ENCODE measurements at places on chromosomes 5 and 9.

DNA sequence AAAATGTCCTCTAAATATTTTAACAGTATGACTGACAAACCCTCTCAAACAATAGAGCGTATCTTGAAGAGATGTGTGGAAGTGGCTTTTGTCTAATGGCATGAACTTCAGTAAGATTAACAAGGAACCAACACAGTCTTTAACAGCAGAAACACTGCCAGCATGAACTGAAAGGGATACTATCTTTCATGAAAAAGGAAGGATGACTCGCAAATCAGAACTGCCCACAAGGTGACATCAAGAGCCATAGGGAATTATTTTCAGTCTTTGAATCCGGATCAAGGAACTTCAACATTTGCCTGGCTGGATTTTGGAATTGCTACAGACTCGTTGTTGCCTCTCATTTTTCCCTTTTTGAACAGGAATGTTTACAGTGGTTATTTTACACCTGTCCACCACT is 5.1 kb upstream of the HEXB start:
- no peak for DNase-seq

DNA sequence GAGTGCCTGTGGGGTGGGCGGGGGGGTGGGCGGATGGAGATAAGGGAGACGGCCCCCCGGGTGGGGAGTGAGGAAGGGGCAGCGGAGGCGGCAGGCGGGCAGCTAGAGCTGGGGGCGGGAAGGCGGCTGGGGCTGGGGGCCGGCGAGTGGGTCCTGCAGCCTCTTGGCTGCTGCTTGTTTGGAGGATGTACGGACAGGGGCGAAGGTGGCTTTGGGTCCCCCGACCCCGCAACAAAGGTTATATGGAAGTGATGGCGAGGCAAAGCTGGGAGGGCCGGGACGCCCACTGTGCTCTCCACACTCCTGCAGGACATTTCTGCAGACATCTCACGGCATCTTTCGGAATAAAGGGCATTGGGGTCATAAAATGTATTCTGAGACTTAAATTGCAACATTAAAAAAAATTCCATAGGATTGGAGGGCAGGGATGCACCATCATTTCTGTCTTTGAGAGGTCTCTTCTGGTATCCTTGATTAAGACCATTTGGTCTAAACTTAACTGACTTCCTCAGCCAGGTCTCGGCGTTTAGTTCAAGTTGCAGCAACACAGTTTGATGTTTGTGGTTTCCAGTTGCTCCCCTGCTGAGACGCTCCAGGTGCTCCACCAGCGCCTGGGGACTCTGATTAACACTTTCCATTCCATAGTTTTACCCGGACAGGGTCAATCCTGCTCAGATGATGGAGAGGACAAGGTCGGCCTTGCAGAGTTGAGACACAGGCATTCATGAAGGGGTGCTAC is 101.6 kb upstream of the SSBP2 start:
- no peak for DNase-seq

GRCh38 chr5:34706084-34706483 is 50.0 kb downstream of the RAI14 start:
- no peak for DNase-seq

GRCh38 chr9:138103849-138104206 is 226.2 kb downstream of the CACNA1B start:
- no peak for DNase-seq

- no peak for DNase-seq
Measured at GRCh38 chr5:10106806-10107205, 142.9 kb downstream of the ATPSCKMT start.

DNA sequence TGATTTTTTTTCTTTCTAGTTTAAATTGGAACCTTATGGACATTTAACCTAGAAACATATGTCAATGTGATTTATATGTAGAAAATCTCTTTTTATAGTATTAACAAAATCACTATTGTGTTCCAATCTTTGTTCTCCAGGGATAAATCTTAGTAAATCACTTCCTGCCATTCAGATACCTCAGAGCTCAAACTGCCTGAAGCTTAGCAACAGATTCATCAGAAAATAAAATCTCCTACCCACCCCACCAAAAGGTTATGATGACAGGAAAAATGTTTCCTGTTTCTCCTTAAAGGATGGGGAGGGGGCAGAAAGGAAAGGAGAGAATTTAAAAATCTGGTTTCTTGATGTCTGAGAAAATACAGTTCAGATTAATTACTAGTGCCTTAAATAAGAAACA is 105.0 kb upstream of the TUT7 start:
- DNase-seq = no peak

DNA sequence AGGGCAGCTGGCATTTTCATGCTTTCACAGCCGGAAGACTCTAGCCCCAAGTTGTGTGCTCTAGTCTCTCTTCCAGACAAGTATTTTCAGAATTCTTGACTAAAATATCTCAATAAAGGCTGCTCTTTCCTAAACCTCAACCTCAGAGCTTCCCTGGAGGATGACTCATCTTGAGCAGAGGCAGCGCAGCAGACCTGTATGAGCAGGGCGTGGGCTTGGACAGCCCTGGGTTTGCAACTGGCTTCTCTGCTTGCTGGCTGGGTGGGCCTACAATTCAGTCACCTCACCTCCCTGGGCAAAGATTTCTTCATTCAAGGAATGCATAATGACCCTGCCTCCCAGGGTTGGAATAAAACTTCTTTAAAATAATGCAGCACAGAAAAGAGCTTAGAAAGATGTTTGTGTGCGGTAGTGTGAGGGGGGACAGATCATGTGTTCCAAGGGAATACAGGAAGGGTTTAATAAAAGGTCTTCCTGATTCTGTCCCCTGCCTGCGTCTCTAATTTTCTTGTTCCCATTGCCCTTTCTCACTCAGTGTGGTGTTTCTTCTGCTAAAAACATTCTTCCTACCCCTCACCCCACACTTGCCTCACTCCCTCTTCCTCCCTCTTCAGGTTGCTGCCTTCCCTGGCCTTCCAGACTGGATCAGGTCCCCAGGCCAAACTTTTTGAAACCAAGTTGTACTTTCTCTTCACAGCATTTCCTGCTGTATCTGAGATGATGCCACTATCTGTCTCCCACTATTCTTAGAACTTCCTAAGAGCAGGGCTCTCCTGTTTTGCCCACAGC is 39.4 kb upstream of the MAP1B start:
- DNase-seq = no peak

DNA sequence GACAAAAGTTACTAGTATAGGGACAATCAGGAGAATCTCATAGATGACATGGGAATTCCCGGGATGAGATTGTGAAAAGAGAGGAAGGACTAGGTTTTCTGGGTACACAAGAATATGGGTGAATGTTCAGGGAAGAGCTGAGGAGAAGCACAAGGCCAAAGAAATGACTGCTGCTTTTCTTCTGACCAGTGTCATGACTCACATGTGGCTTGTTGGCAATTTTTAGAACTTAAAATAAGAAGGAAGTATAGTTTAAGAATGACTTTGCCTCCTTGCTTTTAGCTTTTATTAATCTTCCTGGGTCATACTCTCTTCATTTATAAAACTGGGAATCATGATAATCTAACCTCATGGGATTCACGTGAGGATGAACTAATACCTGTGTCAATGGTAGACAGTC is 652.4 kb upstream of the MEF2C start:
- no peak for DNase-seq

DNA sequence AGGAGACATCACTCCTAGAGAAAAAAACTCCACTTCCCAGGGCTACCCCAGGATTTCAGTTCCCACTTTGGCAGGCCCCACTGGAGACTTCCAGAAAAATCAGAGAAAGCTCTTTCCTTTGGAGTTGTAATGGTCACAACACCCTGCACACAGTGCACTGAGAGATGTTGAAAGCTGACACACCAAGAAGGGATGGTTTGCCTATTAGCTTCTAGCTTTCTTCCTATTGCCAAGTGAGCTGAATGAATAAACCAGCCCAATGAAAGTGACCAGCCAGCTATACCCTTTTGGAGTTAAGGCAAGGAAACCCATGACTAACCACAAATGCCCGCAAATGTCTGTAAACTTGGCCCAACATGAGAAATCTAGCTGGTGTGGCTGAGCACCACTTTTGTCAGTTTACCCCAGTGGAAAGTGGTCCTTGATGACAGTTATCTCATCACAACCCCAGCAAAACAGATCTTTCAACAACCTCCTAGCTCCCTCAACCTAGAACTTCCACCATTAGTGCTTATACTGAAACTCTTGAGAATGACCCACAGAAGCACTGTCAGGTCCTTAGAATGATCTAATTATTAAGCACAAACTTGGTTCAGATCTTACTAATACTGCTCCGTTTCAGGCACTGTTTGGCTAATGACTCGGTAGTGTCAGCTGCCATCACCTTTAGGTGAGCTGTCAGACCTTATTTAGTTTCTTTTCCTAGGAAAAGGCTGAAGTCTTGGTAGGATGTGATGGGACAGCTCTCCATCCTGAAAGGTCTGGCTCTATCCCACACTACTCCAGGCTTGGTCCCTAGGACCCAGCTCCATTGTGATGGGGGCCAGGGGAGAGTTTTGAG is 11.2 kb downstream of the IRF1 start:
- no peak for DNase-seq

DNA sequence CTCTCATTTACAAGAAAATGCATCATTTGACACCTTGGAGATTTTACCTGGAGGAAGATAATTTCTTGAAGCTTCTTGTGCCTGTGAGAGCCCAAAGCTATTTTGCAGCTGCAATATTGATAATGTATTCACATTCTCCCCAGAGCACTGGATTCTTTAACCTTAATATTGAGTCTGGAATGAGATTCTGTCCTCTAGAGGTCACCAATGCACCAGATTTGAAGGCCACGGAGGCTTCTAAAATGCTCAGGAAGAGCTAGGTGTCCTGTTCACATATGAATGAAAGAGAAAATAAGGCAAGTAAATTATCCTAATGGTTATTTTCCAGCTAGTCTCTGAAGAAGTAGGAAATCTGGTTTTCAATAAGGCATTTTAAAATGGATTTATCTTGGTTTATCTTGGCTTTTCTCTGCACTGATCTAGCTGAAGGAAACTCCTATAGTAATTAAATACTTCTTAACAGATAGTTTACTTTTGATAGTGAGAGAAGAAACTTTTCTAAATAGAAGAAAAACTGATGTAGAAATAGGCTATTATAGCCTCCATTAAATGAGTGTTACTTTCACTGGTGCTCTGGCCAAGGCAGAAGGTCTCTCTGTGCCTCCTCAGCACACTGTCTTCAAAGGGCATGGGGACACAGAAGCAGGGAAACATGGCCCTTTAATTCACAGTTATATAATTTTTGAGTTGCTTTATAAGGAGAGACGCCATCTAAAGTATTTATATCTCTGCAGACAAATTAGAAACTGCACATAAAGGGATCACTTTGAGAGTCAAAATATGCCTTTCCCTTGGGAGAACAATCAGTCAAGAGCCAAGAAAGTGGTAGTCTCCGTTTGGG is 297.0 kb upstream of the ACTBL2 start:
- no peak for DNase-seq

DNA sequence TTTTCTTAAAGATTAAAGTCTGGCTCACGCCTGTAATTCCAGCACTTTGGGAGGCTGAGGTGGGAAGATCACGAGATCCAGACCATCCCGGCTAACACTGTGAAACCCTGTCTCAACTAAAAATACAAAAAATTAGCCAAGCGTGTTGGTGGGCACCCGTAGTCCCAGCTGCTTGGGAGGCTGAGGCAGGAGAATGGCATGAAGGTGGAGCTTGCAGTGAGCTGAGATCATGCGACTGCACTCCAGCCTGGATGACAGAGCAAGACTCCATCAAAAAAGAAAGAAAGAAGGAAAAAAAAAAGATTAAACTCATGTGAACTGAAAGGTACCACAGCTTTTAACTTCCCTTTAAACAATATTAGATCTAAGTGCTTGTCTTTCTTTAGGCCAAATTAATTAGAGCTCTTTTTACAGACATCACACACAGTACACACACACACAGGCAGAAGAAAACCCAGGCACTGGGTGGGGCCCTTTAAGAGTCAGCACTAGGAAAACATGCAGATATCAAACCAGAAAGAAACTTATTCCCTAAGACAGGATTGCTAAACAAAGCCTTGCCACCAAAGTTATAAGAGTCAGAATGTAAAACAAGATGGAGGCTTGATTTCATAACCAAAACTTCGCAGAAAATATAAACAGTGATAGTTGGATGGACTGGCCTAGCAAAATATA is 29.3 kb upstream of the UHRF2 start:
- no peak for DNase-seq

DNA sequence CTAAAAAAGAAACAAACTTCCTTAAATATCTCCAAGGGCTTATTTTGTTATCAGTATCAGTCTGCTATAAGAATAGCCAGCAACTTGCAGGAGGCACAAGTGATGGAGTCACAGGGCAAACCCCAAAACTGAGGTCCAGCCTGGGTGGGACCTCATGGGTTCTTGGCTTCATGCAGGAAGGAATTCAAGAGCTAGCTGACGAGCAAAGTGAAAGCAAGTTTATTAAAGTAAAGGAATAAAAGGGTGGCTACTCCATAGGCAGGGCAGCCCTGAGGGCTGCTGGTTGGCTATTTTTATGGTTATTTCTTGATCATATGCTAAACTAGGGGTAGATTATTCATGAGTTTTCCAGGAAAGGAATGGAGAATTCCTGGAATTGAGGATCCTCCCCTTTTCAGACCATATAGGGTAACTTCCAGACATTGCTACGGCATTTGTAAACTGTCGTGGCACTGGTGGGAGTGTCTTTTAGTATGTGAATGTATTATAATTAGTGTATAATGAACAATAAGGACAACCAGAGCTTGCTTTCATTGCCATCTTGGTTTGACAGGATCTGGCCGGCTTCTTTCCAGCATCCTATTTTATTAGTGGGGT is 231.9 kb downstream of the ADAMTSL1 start:
- no peak for DNase-seq

- no peak for DNase-seq
Measured at GRCh38 chr9:125772740-125773139, 25.6 kb downstream of the PBX3 start.

GRCh38 chr5:173234129-173234790 is 746 bp downstream of the NKX2-5 start:
- DNase-seq = no peak

- DNase-seq = no peak
Measured at GRCh38 chr5:17216176-17216973, 1.1 kb upstream of the BASP1 start.

DNA sequence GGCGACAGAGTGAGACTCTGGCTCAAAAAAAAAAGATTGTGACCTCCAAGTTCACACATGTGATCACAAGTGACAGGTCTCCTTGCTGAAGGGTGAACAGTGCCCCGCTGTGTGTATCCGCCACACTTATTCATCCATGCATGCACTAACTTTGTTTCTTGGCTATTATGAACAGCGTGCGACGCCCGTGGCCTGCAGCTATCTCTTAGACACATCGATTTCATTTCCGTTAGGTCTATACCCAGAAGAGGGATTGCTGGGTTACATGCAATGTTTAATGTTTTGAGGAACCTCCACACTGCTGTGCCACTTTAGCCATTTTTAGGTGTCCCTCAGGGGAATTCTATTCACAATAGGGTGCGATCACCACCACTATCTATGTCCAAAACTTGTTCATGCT is 12.1 kb upstream of the EGFL7 start:
- DNase-seq = no peak

- no peak for DNase-seq
Measured at GRCh38 chr9:33263131-33264002, 1.1 kb downstream of the BAG1 start.

Data from stimulated activated CD8-positive, alpha-beta memory T cell treated with anti-CD3 and anti-CD28 coated beads, Interleukin-7, amount 100 ng/mL, for 1 hour (primary cell).